ENCODE measurements at places on chromosomes 16 and 17.

- no peak for DNase-seq
These were observed 55.4 kb downstream of the TENT4B start for GRCh38 chr16:50208460-50208931.

GRCh38 chr16:89960966-89961365, 12.4 kb downstream of the DEF8 start:
- no peak for DNase-seq

GRCh38 chr16:1770328-1771187, 785 bp downstream of the NME3 start:
- peak; percentile 85 for DNase-seq

DNA sequence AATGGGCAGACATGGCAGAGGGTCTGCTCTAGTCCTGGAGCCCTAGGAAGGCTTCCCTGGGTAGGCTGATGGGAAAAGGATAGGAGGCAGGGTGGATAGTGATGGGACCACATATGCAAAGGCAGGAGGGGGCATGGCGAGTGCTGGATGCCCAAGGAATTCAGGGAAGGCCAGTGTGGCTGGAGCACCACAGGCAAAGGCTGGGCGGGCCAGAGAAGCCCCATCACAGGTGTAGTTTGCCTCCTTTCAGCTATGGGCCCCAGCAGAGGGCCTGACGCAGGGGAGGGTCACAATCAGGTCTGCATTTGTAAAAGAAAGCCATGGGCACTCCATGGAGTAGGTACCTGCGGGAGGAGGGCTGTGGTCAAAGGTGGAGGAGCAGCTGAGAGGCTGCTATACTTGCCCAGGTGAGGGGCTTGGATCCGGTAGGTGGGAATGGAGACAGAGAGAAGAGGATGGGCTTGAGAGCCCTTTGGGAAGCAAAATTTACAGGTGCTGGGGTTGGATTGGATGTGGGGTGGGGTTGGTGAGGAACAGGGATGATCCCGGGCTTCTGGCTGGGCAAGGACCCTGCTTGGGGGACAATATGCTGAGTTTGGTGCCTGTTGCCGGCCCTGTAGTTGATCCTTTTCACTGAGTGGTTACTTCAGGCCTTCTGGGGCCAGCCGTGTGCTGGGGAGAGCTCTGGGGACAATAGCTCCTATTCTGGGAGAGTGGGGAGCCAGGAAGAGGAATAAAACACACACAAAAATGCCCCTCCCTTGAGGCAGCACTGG, 6.5 kb upstream of the COL1A1 start:
- no peak for DNase-seq

GRCh38 chr17:9802294-9802693, 10.9 kb upstream of the DHRS7C start:
- DNase-seq: no peak

GRCh38 chr17:57808882-57809281, 41.0 kb downstream of the MRPS23 start:
- DNase-seq: no peak

GRCh38 chr17:4167786-4168185, 24.8 kb downstream of the CYB5D2 start:
- no peak for DNase-seq

DNA sequence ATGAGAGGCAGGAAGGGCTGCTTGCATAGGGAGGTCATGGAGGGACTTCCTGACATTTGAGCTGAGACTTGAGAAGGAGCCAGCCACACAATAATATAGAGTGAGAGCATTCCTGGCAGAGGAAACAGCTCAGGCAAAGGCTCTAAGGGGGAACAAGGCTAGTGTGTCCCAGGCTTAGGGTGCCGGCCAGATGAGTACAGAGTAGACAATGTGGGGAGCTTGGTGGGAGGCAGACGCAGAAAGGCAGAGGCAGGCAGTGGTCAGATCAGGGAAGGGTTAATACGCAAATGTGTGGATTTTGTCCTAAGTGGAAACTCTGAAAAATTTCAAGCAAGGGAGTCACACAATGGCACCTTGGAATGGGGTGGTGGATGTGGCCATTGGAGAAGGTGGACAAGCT, 31.3 kb downstream of the CD300LB start:
- DNase-seq: no peak

GRCh38 chr16:23508589-23509440, 1.5 kb downstream of the GGA2 start:
- DNase-seq: no peak

DNA sequence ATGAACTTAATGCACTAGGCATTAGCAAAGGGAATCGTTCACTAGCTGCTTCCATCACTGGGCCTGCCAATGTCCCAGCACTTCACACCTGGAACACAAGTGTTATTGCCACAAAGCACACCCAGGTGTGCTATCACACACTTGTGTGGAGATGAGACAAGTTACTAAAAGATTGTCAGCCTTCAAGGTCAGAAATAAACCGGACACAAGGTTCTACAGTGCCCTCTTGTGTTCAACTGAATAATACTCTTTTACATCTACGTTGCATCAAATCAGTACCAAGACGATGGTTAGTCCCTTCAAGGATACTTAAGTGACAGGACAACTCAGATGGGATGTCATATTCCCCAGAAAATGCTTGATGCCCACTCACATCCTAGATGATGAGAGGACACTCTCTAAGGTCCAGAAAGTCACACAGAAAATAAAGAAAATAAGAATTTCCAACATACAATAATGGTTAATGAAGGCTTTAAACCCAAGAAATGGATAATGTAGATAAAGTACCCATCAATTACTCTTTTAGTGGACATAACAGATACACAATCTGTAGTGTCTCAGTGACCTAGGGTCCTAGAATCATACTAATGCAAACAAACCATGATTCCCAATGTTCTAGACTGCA, 16.4 kb upstream of the GLG1 start:
- DNase-seq: no peak

DNA sequence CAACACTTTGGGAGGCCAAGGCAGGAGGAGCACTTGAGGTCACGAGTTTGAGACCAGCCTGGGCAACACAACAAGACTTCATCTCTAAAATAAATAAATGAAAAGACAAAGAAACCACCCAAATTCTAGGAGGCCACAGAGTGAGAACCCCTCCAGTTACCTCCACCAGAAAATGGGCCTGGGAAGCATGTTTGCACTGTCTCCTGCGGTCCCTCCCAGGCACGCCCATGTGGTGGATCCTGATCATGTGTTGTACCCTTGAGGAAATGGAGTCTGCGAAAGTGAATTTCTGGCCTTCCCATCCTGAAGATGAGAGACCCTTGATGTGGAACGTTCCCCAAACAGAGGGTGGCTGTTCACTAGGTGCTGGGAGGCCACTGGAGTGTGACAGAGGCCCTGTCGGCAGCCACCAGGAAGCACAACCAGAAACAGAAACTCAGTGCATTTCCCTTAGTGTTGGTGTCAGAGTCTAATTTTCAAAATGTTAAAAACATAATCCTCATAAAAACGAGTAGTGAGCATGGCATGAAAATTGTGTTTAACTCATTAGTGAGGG, 19.2 kb upstream of the USP22 start:
- no peak for DNase-seq

- no peak for DNase-seq
These were observed 486.0 kb downstream of the KCNJ2 start for GRCh38 chr17:70655176-70655958.
